Thoracic aorta endothelial cell (primary cell): ENCODE measurements at places on chromosomes 12 and 14. TPM values are rescaled to one million over a fixed set of nuclear protein-coding genes. Genes with fewer than 3 reads are reported as not detected.

Gene GPR65
- total RNA-seq: 0.07 and 0.27 TPM in 2 replicates

Gene LALBA
- not detected in 2 replicates for total RNA-seq

Gene PDE3A
- total RNA-seq: 64.2 and 106 TPM in 2 replicates

Gene PIWIL1
- not detected in 2 replicates for total RNA-seq

Gene DNAH10
- total RNA-seq: under 0.01 and 0.07 TPM in 2 replicates

Gene REM2
- 0.13 TPM in 1 of 2 replicates, not detected in the other for total RNA-seq

Gene SOX5
- 1.3 and 3.2 TPM in 2 replicates for total RNA-seq

Gene HSPA2
- total RNA-seq: 2.0 and 3.8 TPM in 2 replicates

Gene CCDC175
- total RNA-seq: not detected in 2 replicates

Gene ATF1
- total RNA-seq: 22.5 and 23.1 TPM in 2 replicates

Gene MSI1
- total RNA-seq: not detected in 2 replicates

Gene PRPH
- total RNA-seq: 0.14 and 0.27 TPM in 2 replicates

Gene FNTB
- 14.9 and 15.4 TPM in 2 replicates for total RNA-seq

Gene IL31
- total RNA-seq: not detected in 2 replicates

Gene PRICKLE1
- 18.0 and 56.3 TPM in 2 replicates for total RNA-seq

Gene CCDC196
- total RNA-seq: not detected in 2 replicates

Gene FAM181A
- not detected in 2 replicates for total RNA-seq

Gene CRIP1
- 0.53 and 0.79 TPM in 2 replicates for total RNA-seq

Gene RND1
- 0.57 and 1.5 TPM in 2 replicates for total RNA-seq

Gene GOLGA5
- total RNA-seq: 44.5 and 49.6 TPM in 2 replicates

Gene DLGAP5
- 89.0 and 149 TPM in 2 replicates for total RNA-seq

Gene DHH
- total RNA-seq: 5.3 and 9.0 TPM in 2 replicates

Gene GALNT16
- 0.07 and 0.40 TPM in 2 replicates for total RNA-seq

Gene RNASE4
- total RNA-seq: 7.4 and 7.5 TPM in 2 replicates

Gene OTUB2
- total RNA-seq: 0.93 and 1.8 TPM in 2 replicates

Gene GZMH
- not detected in 2 replicates for total RNA-seq

Gene ARHGEF25
- 2.2 and 2.7 TPM in 2 replicates for total RNA-seq

Gene DEPDC4
- 0.22 and 0.40 TPM in 2 replicates for total RNA-seq

Gene USP44
- 0.27 and 1.7 TPM in 2 replicates for total RNA-seq

Gene PRIMA1
- total RNA-seq: not detected in 2 replicates

Gene DENND5B
- total RNA-seq: 15.2 and 19.4 TPM in 2 replicates
